ENCODE measurements at places on chromosomes 2 and 18.

GRCh38 chr2:171529914-171530313 lies 7.6 kb downstream of the CYBRD1 start:
- DNase-seq = no peak

DNA sequence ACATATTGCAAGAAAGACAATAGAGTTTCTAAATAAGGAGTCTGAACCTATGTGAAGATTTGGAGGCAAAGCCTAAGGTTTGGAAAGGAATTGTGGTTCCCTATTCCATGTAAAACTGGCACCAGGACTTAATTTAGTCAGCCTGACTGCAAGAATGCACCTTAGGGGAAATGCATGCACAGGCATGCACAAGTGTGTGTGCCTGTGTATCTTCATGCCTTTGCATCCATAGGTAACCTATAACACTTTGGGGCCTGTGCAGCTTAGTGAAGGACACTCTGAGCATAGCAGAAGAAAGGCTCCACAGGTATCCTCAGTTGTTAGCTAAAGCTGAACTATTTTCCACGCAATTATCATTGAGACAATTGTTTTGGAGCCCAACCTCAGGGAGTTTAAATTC lies 73.4 kb downstream of the RPRM start:
- no peak for DNase-seq

DNA sequence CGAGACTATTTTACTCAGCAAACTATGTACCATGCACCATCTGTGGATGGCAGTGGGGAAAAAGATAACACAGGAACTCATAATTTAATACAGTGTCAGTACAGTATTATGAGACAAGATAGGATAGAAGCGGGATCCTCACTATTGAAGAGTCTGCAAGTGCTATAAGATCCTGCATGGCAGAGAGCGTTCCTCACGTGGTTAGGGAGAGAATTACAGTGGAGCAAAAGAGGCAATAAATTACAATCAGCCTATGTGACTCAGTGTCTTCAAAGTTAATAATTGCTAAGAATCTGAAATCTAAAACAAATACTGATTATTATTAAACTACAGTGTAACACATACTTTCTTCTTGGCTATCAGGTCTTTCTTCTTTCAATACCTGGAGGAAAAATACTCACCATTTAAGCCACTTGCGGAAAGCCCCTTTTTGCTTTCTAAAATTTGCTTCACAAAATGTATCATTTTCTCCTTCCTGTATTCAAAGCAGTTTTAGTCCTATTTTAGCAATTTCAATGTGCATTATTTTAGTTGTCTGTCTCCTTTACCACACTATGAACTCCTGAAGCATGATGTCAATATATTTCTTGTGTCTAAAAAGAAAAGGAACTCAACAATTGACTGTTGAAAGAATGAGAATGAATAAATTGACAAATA lies 342.9 kb downstream of the SPAG16 start:
- DNase-seq = no peak

DNA sequence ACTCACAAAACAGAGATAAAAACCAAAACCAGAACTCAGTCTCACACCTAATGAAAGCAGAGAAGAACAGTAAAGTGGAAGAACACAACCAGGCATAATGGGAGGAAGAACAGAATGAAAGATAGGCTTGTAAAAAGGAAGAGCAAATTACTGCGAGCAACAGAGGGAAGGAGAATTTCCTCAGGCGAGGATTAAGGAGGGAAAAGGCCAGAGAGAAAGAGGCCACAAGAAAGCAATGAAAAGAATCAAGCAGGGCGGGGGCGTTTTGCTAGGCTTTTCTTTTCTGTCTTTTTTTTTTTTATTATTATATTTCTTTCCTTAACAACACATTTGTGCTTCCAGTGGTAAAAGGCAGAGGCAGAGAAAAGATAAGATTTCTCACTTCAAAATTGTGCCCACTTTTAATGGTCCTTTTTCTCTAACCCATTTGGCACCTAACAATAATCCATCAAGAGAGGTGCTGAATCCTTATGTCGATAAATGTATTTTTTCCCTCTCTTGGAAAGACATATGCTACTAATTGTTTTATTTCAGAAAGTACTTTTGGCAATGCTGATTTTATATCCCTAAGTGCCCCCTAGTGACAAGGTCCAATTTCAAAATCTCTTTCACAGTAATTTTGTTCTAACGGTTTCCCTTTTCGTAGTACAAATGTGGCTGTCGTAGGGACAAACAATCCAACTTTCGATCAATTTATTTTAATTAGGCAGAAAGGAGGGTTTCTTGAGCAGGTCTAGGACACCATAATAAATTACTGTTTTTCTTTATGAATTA lies 138.7 kb upstream of the AQP4 start:
- DNase-seq = no peak

GRCh38 chr2:7609974-7610373 lies 692.8 kb downstream of the RNF144A start:
- no peak for DNase-seq

DNA sequence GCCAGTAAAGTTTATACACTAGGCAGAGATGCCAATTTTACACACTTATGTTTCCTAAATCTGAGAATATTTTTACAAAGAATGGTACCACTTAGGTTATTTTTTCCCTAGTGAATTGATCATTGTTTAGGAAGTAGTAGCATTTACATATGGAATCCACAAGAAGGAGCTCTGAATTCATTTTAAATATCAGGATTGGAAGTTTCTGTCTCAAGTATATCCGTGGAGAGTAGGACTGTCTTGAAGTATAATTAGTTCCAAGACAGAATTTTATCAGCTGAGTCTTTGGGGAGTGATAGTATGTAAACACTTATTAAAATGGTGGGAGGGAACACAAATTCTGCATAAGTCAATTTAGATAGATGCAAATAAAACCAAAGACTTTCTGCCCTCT lies 82.3 kb upstream of the FAM98A start:
- no peak for DNase-seq

DNA sequence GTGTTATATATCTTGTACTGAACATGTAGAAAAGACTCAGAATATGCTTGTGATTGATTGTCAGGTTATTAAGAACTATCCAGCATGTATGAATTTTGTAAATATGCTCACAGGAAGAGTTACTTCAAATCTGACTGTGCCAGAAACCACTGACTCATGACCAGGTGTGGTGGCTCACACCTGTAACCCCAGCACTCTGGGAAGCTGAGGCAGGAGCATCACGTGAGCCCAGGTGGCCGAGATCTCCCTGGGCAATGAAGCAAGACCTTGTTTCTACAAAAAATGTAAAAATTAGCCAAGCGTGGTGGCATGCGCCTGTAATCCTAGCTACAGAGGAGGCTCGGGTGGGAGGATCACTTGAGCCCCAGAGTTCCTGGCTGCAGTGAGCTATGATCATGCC lies 126.6 kb downstream of the COMMD1 start:
- DNase-seq = no peak

GRCh38 chr2:217632043-217632442 lies 370.8 kb downstream of the TNS1 start:
- DNase-seq = no peak

DNA sequence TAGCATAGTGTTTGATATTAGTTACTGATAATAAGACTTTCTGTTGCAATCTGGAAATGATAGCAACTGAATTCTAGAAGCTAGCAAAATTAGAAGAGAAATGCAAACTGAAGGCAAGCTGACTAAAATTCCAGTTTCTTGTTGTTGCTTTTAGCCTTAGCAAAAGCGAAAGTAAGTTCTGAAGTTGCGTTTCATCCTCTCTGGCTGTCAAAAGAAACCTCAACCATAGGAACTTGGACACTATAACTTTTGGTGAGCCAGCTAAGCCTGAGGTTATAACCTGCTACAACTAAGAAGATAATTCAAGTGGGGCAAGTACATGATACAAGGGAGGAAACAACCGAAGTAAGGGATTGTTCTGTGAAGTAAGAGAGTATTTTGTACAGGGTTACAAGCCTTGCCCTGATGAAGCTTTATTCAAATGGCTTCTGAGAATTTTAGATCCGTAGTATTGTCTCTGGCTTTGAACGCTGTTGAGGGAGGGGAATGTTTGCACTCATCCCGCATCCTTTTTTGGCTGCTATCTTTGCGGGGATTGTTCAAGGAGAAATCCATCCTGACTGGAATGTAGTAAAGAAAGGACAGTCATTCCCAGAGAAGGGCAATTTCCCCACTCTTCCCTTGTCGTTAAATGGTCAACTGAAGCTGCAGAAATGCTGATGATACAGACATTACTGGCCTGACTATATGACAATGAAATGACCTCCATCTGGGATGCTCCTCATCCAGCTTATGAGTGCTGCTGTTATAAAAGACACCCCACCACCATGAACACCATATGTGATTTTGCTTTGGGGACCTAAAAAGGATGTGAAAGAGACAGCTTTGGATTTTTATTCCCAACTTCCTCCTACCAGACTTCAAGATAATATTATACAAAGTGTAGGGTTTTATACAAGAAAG lies 7.0 kb upstream of the TMX3 start:
- no peak for DNase-seq
